ENCODE measurements at places on chromosomes 1 and 21.

- no peak for DNase-seq
Observed at GRCh38 chr1:155186794-155187455, 13.3 kb downstream of the TRIM46 start.

DNA sequence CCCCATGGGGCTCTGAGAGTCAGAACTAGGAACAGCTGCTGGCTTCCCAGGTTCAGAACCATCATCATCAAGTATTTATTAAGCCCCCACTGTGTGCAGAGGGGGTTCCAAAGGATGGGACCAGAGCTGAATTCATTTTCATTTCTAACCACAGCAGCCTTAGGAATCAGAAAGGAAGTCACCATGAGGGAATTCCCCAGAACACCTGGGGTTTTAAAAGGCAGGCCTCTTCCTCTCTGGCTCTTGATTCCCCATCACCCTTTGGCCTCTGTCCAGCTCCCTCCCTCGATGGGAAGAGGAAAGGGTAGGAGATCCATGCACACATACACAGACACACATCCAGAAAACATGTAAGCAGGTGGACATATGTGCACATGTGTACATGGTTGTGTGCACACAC, 1.3 kb upstream of the KCNN3 start:
- no peak for DNase-seq

DNA sequence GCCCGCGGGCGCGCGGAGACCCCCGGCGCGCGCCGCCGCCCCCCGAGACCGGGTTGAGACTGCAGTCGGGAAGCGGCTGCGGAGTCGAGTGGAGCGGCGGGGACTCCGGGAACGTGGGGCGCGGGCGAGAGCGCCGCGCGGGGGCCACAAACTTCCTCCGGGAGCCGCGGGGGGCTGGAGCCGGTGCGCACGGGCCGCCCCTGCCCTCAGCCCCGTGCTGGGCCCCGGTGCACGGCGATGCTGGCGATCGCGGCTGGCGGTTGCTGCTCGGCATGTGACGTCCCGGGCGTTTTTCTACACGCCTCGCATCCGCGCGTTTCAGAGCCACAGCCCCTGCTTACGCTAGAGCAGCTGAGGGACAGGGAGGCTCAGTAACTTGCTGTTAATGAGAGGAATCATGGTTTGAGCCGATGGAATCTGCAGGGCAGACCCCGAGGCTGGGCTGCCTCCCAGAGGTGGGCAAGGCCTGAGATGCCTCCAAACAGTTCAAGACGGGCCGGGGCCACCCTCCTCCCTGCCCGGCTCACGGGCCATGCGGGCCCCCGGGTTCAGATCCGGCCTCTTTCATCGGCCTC, 520 bp downstream of the TMEM201 start:
- no peak for DNase-seq

DNA sequence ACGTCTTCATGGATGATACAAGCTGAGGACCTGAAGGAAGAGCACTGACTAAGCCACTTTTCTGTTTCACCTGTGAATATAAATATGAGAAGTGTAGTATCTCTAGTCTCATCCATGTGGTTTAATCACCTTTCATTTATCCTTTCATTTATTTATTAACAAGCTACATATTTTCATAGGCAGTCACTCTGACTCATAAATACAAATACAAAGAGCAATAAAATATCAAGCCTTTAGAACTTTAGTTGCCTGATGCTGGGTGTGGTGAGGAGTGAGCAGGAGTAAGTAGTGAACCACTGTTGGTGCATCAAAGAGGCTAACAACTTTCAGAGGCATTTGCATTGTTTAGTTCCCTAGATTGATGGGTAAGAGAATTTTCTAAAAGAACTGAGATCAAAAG, 269.0 kb upstream of the C1orf87 start:
- no peak for DNase-seq

DNA sequence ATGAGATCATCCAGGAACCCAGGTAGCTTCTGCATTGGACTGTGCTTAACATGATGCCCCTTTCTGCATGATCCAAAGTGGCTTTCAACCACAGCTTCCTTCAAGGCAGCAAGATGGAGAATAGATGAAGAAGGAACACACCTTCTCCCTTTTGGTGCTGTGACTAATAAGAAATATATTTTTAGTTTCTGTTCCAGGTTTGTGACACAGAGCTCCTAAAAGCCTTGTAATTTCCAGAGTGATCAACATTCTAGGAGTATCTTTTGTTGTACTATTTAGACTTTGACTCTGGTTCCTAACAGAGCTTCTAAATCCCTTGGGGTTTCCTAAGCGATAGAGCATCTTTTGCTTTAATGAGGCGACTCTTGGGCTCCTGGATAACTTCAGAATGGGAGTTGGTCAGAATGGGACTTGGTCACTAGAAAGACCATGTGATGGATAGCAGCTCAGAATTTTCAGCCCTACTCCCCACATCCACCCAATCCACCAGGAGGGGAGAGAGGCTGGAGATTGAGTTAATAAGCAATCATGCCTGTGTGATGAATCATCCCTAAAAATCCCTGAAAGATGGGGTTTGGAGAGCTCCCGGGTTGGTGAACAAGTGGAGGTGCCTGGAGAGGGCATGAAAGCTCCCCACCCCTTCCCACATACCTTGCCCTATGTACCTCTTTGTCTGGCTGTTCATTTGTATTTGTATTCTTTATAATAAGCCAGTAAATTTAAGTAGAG, 134.8 kb downstream of the FGGY start:
- no peak for DNase-seq
